ENCODE measurements at places on chromosomes 5 and 9.

- DNase-seq, result no peak
Observed at GRCh38 chr5:94385767-94386166, 232.6 kb downstream of the KIAA0825 start.

GRCh38 chr9:87642330-87643106, 83.4 kb upstream of the CTSL start:
- no peak for DNase-seq

DNA sequence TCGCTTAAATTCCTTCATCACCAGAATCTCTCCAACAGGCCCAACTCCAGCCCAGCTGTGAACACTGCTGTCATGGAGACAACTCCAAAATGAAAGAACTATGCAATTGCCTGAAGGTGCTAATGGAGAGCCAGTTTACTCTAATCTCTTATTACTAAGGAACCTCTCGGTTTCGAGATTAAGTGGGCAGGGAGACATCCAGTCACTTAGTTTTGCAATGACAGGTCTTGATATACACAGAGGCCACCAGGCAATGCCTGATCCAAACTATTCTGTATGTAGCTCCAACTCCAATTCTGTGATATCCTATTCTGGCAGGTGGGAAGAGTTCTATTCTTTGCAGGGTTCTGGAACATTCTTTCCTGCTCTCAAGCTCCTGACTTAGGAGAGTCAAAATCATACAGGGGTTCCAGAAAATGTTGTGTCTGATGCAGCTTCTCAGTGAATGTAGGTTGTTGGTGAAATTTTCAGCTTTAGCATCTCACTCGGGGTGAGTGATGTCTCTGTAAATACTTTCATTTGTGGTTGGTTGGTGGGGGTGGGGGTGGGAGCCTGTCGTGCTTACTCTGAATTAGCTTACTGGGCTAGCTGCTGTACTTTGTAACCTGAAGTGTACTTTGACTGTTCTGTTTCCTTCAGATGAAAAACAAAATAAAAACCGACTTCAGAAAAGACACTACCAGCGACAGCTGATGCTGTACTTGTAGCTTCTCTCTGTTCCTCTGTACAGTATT, 170.9 kb downstream of the PALM2AKAP2 start:
- DNase-seq, result no peak

- no peak for DNase-seq
Observed at GRCh38 chr5:158140120-158140731, 281.3 kb upstream of the CLINT1 start.

GRCh38 chr5:125269926-125270325, 523.5 kb upstream of the ZNF608 start:
- no peak for DNase-seq

- no peak for DNase-seq
Observed at GRCh38 chr9:100914266-100914665, 114.3 kb upstream of the PLPPR1 start.

DNA sequence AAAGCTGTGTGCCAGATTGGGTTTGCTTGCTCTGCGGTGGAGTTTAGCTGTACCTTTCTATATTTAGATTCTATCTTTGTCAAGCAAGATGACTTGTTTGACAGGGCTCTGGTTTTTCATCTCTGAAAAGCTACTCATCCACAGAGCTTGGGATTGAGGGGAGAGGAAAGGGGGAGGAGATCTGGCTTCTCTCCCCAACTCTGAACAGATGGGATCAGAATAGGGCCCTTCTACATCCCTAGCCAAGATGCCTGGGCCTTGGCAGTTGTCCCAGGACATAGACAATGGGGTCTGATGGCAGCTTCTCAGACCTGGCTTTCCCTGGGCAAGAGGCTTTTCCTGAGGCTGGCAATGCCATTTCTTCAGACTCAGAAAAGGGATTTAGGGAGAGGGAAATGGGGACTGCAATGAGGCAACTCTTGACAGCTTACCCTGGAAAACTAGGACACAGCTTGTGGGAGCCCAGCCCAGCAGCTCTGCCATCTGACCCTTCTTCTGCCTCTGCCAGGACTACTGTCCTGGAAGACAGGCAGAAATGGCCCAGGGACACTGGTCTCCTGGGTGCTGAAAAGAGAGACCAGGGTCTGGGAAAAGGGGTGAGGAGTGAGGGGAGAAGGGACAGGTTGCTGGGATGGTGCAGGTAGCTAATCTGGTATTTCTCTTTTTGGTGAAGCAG, 50.2 kb upstream of the ASTN2 start:
- no peak for DNase-seq

GRCh38 chr9:129881547-129882324, 46.5 kb downstream of the USP20 start:
- DNase-seq, result no peak

DNA sequence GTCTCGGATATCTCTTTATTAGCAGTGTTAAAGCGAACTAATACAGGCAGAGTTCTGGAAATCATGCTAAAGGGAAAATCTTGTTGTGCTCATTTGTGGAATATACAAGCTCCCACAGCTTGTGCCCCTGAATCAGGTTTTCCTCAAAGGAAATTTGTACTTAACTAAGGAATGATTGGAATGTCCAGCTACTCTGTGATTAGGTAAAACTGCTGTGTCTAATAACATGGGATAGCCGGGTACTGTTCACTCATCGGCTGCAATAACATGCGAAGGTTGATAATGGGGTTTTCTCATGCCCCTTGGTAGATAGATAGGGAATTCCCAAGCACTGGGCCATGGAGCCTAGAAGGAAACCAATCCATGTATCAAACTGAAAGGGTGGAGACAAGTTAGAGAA, 306.7 kb downstream of the NR2F1-AS1 start:
- DNase-seq, result no peak

GRCh38 chr5:23235246-23235645, 272.2 kb upstream of the PRDM9 start:
- DNase-seq, result no peak

- DNase-seq, result no peak
Observed at GRCh38 chr5:69084195-69084594, 9.6 kb upstream of the SLC30A5 start.
